ENCODE measurements at places on chromosomes 13 and 19.
A peak's percentile ranks its signal among the peaks of the same experiment; 100 is the strongest.

DNA sequence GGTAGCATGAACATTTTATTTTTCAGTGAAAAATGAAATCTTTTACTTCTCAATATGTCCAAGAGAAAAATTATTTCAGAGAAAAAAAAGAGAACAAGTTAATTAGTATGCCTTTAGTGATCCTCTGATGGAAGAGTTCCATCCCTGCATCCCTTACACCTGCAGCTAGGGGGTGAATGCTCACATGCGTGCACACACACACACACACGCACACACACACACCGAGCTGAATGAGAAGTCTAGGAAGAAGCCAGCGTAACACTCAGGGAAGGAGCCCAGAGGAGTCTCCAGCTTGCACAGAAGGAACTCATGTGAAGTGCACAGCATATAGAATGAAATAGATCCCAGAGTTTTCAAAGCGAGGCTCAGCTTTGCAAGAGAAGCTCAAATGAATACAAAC is 510.5 kb downstream of the IRS2 start:
- DNase-seq = no peak

DNA sequence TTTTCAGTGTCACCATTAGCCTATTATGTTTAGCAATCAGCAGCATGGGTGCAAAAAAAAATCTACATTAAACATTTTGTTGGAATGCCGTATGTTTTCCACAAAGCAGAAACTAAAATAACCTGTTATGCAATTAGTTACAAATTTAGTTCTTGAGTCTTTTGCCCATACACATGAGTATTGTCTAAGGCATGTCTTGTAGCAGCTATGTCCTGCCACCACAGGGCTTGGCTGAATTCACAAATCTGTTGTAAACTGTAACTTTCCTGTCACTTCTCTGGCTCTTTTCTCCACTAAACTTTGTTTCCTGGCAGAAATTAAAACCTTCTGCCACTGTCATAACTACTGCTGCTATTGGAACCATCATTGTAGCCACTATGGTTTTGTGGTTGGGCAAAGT is 277.9 kb upstream of the SPRY2 start:
- DNase-seq = no peak

- no peak for DNase-seq
Measured at GRCh38 chr19:6017576-6017975, 39.6 kb upstream of the RANBP3 start.

- no peak for DNase-seq
Measured at GRCh38 chr13:24199016-24199415, 38.5 kb downstream of the SPATA13 start.

GRCh38 chr13:30877335-30877734 is 28.7 kb upstream of the MEDAG start:
- DNase-seq = no peak

DNA sequence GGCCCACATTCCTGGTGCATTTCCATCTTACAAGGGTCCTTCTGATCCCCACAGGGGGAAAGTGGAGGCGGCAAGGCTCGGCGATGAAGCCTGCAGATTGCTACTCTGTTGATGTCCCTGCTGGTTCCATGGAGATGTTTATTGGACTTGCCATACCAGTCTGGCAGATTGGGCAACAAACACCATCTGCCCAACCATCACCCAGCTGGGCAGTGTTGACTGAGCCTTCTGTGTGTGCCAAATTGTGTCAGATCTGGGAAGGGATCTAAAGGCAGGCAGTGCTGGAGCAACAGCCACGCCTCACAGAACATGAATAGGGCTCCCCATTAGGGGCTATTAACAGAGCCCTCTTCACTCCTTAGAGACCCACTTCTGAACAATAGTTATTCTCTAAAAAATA is 35.0 kb downstream of the FLT1 start:
- DNase-seq = no peak

- DNase-seq = peak; percentile 83
Measured at GRCh38 chr19:46943150-46943946, 76.3 kb upstream of the NPAS1 start.

DNA sequence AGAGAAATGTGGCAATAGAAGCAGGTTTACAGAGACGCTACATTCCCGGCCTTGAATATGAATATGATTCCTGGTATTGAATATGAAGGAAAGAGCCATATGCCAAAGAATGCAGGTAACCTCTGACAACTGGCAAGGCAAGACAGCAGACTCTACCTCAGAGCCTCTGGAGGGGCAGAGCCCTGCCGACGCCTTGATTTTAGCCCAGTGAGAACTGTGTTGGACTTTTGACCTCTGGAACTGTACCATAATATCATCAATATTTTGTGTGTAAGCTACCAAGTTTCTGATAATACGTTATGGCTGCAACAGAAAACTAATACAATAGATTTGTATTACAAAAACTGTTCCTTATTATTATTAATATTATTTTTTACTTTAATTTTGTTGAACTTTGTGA is 219.7 kb downstream of the FGF14 start:
- DNase-seq = no peak

- no peak for DNase-seq
Measured at GRCh38 chr13:59356607-59357006, 807.1 kb downstream of the DIAPH3 start.

DNA sequence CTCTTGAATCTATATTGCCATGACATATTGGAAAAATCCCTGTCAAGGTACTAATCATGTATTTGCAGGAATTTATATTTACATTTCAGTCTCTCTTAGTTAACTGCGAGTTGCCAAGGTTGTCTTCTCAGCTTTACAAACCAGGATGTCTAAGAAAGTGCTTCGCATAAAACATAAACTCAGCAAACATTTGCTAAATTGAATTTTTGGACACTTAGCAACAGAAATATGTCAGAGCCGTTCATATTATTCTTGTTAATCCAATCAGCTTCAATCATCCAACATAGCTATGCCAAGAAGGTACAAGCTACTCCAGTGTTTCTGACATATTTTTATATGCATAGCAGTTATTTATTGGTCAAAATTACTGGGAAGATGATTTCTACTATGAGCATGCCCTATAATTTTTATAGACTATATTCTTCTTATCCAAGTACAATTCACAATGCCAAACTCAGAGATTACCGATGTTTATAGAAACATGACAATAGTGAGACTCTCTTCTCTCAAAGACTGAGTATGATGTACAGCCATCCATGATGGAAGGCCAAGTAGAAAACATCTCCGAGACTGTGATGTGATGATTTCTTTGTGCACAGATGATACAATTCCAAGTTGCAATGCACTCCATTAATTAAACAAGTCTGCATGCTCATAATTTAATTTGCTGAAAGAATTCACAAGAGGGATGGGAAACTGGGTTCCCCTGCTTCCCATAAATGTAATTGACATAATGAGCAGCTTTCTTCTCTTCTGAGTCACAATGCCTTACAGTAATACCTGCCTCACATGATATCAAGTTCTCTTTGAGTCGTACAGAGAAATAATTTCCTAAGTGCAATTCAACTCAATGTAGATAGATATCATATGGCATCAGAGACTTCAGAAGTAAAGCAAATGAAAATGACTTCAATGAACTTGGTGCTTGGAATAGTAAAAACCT is 776.3 kb downstream of the EFNB2 start:
- no peak for DNase-seq

DNA sequence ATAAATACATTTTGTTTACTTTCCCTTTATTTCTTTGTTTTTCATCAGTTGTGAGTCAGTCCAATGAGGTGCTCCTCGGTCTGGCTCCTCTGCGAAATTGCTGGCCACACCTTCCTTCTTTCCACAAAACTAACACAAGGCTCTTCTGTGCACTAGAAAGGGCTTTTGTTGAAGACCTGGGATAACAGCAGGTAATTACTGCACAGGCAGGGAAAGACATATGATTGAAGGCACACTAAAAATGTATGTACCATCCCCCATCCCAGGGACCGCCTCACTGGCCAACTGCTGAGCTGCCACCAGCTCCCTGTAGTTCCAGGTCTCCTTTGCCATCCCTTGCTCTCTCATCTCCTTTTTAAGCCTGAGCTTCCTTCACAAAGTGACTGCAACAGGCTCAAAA is 180.5 kb downstream of the EFNB2 start:
- no peak for DNase-seq

GRCh38 chr19:44657211-44657921 is 13.7 kb downstream of the PVR start:
- DNase-seq = peak; percentile 62

GRCh38 chr19:459724-460511 is 915 bp downstream of the SHC2 start:
- peak; percentile 59 for DNase-seq

GRCh38 chr13:50170447-50171037 is 155.3 kb downstream of the KCNRG start:
- no peak for DNase-seq

GRCh38 chr13:49256841-49257240 is 9.1 kb downstream of the CDADC1 start:
- DNase-seq = no peak

- DNase-seq = no peak
Measured at GRCh38 chr13:87087741-87088140, 583.4 kb upstream of the SLITRK5 start.

GRCh38 chr19:41384351-41384750 is 8.0 kb downstream of the TMEM91 start:
- no peak for DNase-seq

GRCh38 chr13:106533101-106533942 is 2.1 kb downstream of the EFNB2 start:
- DNase-seq = peak; percentile 21

DNA sequence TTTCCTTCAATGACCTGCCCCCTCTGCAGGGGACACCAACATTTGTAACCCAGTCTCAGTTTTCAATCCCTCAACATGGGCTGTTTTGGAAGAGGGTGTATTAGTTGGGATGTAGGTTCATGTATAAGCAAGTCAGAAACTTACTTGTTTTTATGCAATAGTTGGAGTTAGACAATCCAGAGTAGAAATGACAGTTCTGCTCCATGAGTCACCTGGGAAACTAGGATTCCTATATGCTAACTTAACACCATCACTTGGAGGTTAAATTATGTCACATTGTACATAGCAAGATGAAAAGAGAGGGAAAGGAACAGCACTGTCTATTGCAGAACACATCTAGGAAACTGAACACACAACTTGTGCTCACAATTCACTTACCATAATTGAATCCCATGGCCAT is 436.4 kb downstream of the RFC3 start:
- DNase-seq = no peak

GRCh38 chr19:1076046-1076386 is 9.0 kb downstream of the ARHGAP45 start:
- DNase-seq = no peak

DNA sequence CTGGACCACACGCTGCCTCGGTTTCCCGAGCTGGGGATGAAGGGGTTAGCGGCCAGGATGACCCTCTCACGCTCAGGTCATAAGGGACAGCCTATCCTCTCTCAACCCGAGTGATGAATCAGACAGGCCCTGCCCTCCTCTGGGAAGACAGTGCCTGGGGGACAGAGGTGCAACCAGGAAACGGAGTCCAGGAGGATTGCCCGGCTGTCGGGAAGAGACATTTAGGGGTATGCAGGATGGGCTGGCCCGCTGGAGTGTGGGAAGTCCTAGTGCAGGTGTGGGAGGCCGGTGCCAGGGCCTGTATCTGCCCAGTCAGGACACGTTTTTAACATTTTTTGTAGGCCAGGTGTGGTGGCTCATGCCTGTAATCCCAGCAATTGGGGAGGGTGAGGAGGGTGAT is 8.3 kb downstream of the LSM7 start:
- DNase-seq = no peak

DNA sequence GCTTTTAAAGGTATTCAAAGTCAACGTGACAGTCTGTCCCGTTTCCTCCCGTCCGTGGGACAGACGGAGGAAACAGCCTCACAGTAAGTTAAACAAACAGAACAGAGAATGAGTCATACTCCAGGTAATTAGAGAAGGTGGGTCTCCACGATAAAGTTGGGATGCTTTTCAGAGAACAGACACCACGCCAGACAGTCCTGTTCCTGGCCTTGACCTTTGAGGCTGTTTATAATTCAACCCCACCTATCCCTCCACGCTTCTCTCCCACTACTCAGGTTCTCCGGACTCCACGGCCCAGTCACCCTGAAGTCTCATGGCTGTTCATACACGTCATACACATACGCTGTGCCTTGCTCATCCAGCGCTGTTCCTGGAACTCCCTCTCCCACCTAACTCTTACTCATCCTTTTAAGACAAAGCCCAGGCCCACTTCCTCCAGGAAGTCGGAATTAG is 42.5 kb downstream of the ARHGEF18 start:
- DNase-seq = peak; percentile 77

GRCh38 chr19:3580156-3580934 is 4.9 kb upstream of the GIPC3 start:
- DNase-seq = peak; percentile 56

- DNase-seq = no peak
Measured at GRCh38 chr19:2625434-2625833, 77.1 kb downstream of the GNG7 start.

- DNase-seq = peak; percentile 43
Measured at GRCh38 chr19:10290876-10291553, 1.3 kb downstream of the ICAM5 start.

GRCh38 chr19:3275583-3276340 is 51.3 kb downstream of the CELF5 start:
- peak; percentile 77 for DNase-seq

- no peak for DNase-seq
Measured at GRCh38 chr13:111853721-111854120, 213.2 kb upstream of the SOX1 start.

- DNase-seq = no peak
Measured at GRCh38 chr13:104431895-104432294, 1365.7 kb upstream of the SLC10A2 start.

All from HepG2 (cell line).